Thoracic aorta (tissue), 2 donors: ENCODE measurements at places on chromosomes 5 and 9.

DNA sequence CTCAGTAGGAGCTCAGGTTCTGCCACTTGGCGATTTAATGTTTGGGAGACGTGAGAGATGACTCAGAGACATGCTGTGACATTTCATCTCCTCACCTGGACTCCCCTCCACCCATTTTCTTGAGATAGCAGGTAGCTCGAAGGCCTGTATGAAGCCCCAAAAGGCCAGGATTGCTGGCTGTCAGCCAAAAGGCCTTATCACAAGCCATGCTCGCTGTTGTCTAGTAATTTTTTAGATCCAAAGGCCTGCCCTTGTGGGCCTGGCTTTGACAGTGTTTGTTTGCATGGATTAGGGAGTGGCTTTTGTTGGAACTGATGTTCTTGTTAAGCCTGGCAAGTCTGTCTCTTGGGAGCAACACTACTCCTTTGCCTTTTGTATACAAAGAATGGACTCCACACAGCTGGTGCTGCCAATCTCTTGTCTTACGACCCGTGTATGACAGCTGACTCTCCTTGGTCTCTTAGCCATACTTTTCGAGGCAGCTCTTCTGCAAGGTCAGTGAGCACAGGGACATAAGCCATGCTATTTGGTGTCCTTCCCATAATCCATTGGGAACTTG is 22.7 kb downstream of the CAVIN4 start:
- DNase-seq: no peak
- H3K27ac ChIP-seq: no peak overlapping the region
- H3K4me3 ChIP-seq: no peak overlapping the region
- no peaks in the 10 kb centered on the region for H3K36me3 ChIP-seq

DNA sequence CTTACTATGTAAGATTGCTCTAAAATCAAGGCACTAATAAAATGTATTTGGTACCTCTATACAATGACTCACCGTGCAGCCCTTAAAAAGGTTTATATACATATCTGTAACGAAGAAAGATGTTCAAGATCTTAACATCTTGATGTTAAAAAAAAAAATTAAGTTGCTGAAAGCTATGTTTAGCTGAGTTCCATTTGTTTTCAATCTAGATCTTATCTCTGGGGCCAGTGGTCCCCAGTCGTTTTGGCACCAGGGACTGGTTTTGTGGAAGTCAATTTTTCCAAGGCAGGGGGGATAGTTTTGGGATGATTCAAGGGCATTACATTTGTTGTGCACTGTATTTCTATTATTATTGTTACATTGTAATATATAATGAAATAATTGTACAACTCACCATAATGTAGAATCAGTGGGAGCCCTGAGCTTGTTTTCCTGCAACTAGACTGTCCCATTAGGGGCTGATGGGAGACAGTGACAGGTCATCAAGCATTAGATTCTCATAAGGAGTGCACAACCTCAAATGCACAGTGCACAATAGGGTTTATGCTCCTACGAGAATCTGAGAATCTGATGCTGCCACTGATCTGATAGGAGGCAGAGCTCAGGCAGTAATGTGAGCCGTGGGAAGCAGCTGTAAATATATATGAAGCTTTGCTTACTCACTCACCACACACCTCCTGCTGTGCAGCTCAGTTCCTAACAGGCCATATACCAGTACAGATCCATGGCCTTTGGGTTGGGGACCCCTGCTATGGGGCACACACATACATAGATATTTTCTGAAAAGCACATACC is 27.6 kb upstream of the TSLP start:
- H3K27me3 ChIP-seq: no peaks in the 10 kb centered on the region
- H3K4me3 ChIP-seq: no peak overlapping the region
- no peaks in the 10 kb centered on the region for H3K4me1 ChIP-seq
- no peak overlapping the region for H3K27ac ChIP-seq
- no peaks in the 10 kb centered on the region for H3K36me3 ChIP-seq

DNA sequence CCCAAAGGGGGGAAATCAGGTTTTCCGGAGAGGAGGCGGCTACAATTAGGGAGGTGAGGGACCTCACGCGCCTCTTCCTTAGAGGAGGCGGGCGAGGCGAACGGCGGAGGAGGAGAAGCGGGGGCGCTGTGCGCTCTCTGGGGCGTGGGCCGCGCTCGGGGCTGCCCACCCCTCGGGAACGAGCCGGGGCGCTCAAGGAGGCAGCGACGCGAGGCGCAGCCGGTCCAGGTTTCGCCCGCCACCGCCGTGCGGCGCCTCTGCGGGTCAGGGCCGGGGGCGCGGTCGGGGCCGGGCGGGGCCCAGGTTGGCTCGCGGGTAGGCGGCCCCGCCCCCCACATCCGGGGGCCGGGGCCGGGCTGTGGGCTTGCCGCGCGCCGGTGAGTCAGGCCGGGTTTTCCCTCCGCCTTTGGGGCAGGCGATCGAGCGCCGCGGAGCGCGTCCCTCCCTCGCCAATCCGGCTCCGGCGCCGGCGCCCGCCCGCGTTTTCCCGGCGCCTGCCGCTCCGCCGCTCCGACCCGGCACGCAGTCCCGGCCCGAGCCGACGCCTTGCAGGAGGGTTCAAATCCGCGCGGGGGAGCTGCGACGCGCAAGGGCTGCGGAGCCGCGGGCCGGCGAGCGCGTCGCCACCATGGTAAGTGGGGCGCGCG is at the start of gene N4BP3:
N4BP3 (plus strand) TSS at position 392 of the 647 bp plus-strand sequence. CDS start 6,052 bp downstream, outside the sequence.
- H3K27me3 ChIP-seq: no peaks in the 10 kb centered on the region
- H3K4me3 ChIP-seq: peak within 1 kb of the TSS; percentile 62
- no peak within 1 kb of the TSS for H3K27ac ChIP-seq
- no peaks in the 10 kb centered on the region for H3K36me3 ChIP-seq
- no peak for DNase-seq

GRCh38 chr5:33854733-33855151 is 37.0 kb downstream of the ADAMTS12 start:
- no peaks in the 10 kb centered on the region for H3K36me3 ChIP-seq
- no peak overlapping the region for H3K27ac ChIP-seq
- DNase-seq: no peak
- H3K27me3 ChIP-seq: no peaks in the 10 kb centered on the region
- H3K4me1 ChIP-seq: peaks cover 47% of the 10 kb centered on the region
- H3K4me3 ChIP-seq: no peak overlapping the region
